ENCODE measurements at places on chromosomes 2 and 18.

- peak; percentile 65 for DNase-seq
Observed at GRCh38 chr18:23619388-23619881, 33.1 kb upstream of the NPC1 start.

DNA sequence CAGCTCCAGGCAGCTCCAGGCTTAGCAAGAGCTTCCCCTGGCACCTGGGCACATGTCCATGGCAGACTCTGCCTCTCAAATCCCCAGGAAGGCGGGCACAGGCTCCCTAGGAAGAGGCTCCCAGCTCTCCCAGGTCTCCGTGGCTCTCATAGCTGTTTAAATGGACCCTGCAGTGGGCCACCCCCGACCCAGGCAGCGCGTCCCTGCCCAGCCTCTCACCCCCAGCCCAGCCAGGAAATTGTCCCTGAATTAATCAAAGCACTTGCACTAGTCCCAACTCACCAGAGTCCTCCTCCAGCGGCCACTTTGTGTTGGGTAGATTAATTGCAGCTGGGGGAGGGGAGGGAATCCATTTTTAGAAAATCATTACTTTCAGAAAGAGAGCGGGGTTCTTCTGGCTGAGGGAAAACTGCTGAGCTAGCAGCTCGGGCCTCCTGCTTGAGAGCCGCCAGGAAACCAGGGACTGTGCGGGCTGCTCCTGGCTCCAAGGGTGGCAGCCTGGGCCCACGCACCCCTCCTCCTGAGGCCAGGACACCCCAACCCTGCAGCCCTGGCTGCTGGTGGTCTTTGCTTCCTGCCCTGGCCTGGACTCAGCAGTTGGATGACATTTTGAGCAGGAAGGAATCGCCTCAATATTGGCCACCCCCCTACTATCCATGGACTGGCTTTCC is 36.0 kb downstream of the SMAD7 start:
- no peak for DNase-seq

DNA sequence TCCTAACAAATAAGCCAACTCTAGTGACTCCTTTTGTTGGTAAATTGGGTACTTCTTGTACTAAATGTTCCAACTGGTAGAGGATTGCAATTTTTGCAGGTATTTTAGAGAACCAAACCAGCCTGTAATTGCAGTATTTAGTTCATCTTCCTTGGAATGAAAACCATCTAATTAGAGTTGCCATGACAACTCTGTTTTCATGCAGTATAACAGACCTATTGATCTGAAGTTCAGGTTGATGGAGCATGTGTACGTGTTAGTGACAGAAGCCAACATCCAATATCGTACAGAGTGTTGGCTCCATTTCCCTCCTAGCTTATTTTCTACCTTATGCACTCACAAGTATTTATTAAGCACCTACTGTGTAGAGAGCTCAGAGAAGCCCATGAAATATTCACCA is 176.3 kb upstream of the FOSL2 start:
- DNase-seq = no peak

GRCh38 chr18:62288665-62289008 is 36.5 kb upstream of the TNFRSF11A start:
- peak; percentile 17 for DNase-seq

GRCh38 chr2:223169830-223170605 is 118.0 kb downstream of the KCNE4 start:
- DNase-seq = peak; percentile 7

DNA sequence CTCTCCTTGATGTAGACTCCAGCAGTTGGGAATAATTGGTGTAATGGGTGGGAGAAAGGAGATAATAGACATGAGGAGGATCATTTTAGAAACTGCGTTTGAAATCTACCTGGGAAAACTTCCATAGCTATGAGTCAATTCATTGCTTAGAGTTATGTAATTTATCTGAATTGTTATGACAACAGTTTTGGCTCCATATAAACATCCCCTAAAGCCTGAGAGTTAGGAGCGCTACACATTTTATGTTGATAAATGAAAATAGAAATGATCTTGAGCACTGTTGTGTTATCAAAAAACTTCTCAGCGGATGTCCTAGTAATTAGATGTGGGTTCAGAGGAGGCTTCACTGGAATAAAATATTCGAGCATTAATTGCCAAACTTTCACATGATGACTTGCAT is 573.4 kb downstream of the TSN start:
- no peak for DNase-seq

DNA sequence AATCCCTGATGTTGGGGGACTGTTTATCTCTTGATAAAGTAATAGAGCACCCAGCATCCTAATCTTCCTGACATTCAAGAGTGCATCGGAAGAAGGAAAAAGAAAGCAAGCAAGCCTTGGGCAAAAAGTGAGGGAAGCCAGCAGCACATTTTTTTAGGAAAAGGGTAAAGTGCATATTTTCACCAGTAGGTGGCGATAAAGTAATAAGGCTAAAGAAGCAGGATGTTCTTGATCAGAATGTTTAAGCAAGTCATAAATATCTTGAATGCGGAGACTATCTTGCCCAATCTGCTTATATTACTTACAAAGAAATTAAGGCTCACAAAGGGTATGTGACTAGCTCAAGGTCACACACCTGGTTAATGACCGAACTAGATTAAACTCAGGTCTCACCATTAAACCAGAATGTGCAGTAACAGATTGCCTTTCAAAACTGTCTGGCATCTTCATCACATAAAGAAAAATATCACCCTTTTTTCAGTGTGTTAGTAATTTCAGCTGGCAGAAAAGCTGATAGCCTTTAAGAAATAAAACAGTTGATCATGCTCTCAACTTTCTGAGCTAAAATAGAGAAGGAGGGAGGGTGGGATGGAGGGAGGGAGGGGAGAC is 83.8 kb downstream of the VIT start:
- no peak for DNase-seq

DNA sequence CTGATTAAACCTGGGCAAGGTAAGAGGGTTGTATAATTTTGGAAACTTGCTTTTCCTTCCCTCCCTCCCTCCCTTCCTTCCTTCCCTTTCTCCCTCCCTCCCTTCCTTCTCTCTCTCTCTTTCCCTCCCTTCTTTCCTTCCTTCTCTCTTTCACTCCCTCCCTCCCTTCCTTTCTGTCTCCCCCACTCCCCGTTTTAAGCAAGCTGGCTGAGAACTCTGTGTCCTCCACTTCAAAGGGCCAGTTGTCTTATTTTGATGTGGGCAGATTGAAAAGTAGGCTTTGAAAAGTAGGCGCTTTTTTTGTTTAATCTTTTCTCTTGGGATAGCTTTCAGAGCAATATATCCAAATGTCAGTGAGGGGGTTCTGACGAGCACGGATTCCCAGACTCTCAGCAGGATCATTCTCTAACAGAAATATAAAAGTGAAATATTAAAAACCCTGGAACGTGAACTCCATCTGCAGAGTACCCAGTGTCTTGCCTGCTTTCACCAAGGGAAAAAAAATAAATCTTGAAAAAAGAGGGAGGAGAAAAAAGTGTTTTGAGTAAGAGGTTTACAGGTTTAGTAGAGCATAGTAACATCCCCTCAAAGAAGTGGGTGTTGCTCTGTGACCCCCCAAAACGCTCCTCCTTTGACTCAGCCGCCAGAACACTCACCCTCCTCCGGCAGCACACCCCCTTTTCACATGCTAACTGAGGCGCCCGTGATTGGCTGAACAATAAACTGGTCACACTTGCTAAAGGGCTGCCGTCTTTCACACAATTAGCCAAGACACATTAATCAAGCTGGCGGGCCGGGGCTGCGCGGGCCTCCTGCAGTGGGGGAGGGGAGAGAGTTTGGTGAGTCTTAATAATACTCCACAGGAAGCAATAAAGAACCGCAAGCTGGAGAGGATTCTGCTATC is 52.2 kb downstream of the CDK15 start:
- DNase-seq = peak; percentile 24

GRCh38 chr2:62631160-62632085 is 74.1 kb upstream of the EHBP1 start:
- DNase-seq = no peak

DNA sequence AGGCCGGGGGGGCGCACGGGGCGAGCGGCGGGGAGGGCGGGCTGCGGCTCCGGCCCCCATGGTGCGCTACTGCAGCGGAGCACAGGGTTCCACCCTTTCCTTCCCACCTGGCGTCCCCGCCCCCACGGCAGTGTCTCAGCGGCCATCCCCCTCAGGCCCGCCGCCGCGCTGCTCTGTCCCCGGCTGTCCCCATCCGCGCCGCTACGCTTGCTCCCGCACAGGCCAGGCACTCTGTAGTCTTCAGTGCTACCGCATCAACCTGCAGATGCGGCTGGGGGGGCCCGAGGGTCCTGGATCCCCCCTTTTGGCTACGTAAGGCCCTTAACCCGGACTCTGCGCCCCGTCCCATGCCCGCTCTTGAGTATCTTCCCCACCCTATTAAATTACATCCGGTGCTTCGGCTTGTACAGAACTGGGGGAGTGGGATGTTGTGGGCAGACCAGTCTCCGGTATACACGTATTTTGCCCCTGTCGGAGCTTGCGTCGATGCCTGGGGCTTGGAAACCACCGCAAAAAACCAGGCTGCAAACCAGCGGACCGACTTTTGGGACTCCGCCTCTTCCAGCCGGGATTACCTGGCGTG is 598 bp upstream of the WBP1 start:
- peak; percentile 90 for DNase-seq

DNA sequence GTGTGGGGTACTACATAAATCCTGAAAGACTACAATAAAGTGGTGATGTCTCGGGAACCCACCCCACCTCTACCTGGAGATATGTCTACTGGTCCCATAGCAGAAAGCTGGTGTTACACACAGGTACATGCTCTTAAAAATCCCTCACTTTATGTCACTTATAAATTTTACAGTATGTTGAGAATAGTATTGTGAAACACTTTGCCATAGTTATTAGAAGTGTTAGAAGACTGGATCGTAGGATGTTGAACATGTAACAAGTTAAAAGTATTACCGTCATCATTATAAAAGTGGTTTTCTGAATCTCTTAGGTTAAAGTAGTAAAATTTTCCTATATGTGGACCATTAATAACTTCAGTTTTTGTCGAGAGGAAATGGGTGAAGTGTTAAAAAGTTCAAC is 48.6 kb downstream of the SPOPL start:
- DNase-seq = no peak

- DNase-seq = no peak
Observed at GRCh38 chr2:218755567-218756404, 26.2 kb upstream of the CYP27A1 start.

DNA sequence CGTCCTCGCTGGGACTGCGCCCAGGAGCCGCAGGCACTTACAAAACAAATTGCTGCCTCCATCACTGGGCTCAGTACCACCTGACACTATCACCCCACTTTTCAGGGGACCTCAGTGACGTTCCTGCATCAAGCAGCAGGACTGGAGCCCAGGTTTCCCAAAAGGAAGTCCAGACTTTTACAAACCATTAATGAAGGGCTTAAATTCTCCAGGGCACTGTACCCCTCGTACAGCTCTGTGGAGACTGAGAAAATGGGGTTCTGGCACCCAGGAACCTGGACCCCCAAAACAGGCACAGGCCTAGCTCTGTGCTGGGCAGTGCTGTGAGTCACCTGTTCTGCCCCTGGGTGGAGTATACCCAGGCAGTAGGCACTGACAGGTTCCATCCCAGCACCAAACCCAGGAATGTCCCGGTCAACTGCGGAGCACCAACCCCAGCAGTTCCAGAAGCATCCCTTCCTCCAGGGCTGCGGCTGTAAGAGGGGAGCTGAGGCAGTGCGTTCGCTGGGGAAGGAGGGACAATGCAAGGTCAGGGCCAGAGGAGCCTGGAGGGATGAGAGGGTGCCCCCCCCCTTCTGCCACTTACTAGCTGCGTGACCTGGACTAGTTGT is 24.6 kb upstream of the NOTO start:
- no peak for DNase-seq

- no peak for DNase-seq
Observed at GRCh38 chr2:59353306-59353921, 1112.3 kb upstream of the FANCL start.

- no peak for DNase-seq
Observed at GRCh38 chr18:55605733-55606338, 17.8 kb upstream of the TCF4 start.

DNA sequence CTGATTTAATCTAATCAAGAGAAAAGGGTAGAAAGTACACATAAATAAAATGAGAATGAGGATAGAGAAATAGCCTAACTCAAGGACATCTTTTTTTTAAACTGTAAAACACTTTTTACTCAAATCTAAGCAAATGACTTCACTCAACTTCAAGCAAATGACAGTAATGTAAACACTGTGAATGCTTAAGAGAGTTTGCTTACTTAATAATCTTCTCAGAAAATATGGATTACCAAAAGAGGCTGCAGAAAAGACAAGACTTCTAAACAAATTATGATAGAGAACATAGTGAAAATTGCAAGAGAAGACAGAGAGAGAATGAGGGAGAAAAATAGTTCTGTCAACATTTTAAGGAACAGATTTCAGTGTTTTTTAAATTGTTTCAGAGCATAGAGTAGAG is 52.5 kb downstream of the FAM124B start:
- no peak for DNase-seq

- DNase-seq = no peak
Observed at GRCh38 chr18:34921811-34922385, 119.3 kb upstream of the MAPRE2 start.

- no peak for DNase-seq
Observed at GRCh38 chr18:8359481-8359880, 249.8 kb upstream of the RAB12 start.

DNA sequence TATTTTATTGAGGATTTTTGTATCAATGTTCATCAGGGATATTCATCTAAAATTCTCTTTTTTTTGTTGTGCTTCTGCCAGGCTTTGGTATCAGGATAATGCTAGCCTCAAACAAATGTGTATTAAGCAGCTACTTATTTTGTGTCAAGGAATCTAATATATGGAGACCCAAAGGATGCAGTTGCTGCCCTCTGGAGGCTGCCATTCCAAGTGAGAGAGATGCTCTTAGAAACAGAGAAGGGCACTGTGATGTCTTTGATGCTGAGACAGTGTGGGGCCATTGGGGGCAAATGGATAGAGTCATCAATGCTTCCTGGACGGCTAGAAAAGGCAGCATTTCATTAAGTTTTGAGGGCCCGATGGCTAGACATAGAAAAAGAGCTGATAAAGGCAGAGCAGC is 292.6 kb downstream of the SETBP1 start:
- DNase-seq = no peak

- no peak for DNase-seq
Observed at GRCh38 chr2:119857742-119858141, 98.0 kb downstream of the PTPN4 start.

- no peak for DNase-seq
Observed at GRCh38 chr18:22627506-22627905, 209.8 kb upstream of the CTAGE1 start.

DNA sequence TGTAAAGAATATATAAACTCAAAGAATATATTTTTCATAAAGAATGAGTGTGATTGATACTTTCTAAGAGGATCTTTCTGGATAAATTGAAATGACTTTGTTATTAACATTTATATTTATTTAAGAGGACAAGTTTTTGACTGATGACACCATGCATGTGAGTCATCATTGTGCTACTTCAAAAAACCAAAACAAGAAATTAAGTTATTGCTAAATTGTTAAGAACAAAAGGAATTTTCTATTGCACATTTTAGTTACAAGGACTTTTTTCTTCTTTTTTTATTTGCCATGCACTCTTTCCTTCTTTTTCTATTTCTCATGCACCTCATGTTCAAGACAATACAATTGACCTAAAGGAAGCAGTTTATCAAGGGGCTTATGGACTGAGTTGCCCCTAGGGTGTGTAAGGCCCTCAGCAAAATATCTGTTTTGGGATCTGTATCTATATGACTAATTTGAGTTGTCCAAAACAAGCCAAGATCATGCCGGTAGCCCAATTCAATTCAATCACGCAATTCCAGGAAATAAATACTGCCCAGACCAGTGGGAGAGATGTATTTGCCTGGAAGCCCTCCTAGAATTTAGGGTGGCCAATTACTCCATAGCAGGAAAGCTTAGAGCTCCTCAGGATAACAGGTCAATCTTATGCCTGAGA is 654.3 kb downstream of the METTL4 start:
- no peak for DNase-seq

Measured in GM06990 (cell line).